ENCODE measurements at places on chromosomes 5 and 9. TPM values are rescaled to one million over a fixed set of nuclear protein-coding genes. Genes with fewer than 3 reads are reported as not detected.

DNA sequence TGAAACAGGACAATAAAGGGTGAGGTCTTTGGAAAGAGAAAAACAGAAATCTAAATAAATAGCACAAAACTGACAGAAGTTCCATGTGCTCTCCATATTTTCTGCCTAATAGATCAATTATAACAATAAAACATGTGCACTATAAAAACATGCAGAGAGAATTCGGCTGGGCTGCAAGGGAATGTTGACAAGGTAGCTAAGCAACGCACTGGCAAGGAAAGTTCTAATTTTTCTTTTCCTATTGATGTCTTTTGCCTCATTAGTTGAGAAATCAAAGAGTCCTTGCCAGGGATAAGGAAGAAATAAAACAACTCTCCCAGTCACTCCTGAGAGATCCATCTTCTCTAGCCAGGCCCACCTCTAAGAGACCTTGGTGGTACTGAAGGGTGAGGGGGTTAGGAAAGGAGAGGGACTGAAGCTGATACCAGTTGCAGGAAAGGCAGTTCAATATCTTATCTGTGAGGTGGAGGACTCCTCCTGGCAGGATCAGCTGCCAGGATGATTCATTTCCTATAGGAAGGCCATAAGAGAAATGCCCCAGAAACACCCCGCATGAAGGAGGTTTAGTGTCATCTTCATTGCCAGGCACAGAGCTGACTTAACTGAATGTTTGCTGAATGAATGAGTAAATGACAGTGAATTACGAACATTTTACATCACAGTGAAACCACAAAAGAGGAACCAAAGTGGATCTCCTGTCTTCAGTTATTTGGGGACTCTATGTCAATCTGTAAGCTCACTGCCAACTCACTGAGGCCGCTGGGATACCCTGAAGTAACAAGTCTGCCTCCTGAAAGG, 63.7 kb upstream of the IFNK start:
- no peak for DNase-seq

DNA sequence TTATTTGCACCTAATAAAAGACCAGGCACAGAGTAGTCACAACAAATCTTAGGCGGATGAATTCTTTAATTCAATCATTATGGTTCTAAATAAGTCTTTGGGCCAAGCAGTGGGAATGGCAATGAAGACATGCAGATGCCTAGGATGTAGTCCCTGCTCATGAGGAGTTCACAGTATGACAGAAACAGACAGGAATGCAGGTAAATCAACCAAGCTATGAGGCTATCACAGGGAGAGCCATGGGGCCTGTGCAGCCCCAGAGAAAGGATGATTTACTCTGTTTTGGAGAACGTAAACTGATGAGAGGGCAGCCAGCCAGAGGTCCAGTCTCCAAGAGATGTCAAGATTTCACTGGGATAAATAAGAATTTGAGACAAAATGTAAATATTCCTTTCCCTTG, 129.4 kb downstream of the TRIM32 start:
- DNase-seq = no peak

DNA sequence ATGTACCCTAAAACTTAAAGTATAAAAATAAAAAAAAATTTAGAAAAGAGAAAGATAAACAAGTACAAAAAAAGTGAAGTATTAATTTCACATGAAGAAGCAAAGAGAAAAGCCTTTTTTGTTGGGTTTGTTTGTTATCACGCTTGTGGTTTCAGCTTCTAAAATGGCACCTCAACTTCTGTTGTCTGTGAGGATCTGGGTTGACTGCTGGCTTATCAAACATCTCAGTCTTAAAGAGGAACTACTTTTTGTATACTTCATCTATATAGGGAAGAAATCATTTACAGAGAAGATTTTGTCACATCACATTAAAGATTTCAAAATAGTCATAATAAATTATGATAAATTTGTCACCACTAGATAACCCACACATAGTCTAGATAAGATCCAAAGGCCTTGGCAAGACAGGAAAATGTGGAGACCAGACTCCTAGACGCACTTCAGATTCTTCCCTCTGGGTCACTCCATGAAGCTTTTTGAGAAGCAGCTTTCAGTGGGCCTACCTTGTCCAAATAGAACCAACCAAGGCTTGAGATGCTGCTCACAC, 8.8 kb upstream of the ADGRV1 start:
- DNase-seq = no peak

GRCh38 chr9:107020040-107020530, 157.1 kb downstream of the ZNF462 start:
- peak; percentile 69 for DNase-seq

DNA sequence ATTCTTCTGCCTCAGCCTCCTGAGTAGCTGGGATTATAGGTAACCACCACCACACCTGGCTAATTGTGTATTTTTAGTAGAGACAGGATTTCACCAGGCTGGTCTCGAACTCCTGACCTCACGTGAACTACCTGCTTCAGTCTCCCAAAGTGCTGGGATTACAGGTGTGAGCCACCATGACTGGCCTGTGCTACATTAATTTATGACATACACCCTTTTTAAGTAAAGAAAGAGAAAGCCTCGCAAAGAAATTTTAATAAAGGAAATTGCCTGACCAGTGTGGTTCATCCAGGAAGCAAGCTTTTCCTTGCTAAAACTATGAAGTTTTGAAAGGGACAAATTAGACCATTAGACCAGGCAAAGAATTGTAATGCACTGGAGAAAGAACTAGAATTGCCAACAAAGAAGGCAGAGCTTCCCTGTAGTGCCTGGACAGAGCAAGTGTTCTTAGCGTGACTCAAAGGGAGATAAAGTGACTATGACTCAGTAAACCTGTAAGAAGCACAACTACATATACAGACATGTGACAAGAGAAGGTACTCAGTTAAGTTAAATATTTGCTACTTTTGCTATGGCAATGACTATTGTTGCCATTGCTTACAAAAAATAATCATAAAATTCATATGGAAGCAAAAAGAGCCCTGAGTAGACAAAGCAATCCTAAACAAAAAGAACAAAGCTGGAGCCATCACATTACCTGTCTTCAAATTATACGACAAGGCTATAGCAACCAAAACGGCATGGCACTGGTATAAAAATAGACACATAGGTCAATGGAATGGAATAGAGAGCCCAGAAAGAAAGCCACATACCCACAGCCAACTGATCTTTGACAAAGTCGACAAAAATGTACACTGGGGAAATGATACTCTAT, 54.6 kb downstream of the FYB1 start:
- DNase-seq = no peak

GRCh38 chr5:65076251-65076869, 307.6 kb downstream of the CWC27 start:
- no peak for DNase-seq

DNA sequence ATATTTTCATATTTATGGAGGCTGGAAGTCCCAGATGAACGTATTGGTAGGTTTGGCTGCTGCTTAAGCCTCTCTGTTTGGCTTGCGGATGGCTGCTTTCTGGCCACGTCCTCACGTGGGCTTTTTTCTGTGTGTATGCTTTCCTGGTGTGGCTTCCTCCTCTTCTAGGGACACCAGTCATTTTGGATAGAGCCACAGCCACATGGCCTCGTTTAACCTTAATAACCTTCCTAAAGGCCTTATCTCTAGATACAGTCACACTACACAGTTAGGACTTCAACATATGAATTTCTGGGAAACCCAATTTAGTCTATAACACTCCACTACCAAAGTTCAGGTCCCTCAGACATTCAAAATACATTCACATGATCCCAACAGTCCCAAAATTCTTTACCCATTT, 26.9 kb downstream of the NUTM2F start:
- no peak for DNase-seq

- DNase-seq = no peak
Observed at GRCh38 chr9:129624947-129625346, 1.0 kb upstream of the NTMT1 start.

FAM221B gene
- polyA plus RNA-seq = 0.11 TPM

SETX gene
- polyA plus RNA-seq = 46.9 TPM

- DNase-seq = no peak
Observed at GRCh38 chr5:146785065-146785464, 93.5 kb downstream of the PPP2R2B start.

GRCh38 chr9:69168709-69169217, 5.3 kb upstream of the TJP2 start:
- no peak for DNase-seq

DNA sequence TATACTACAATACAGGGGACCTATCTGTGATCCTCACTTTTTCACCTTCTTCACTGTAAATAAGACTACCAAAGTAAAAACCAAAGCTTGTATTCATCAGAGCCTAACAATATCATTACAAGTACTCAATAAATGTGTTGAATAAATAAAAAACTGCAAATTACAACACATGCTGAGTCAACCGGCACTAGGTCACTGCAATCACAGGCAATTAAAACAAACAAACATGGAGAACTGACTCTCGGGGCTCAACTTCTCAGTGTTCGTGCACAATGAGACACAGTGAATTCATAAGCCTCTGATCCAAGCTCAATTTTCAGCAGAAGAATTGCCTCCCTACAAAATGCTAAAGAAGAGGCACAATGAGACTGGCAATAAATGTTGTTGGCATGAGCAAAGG, 69.2 kb downstream of the CDK5RAP2 start:
- no peak for DNase-seq

DNA sequence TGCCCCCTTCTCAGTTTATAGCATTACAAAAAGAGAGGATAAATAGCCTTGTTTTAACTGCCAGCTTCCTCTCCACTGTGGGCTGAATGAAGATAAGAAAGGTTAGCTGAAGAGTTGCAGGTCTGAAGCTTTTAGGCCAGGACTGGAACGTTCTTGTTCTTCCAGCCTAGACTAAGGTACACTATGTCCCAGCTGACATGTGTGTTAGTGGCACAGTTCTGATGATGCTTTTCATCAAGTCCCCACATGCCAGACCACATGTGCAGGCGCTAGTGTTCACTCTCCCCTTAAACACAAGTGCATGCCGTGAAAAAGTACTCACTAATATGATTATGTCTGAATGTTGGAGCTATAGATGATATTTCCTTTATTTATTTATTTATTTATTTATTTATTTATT, 40.7 kb downstream of the STXBP1 start:
- DNase-seq = no peak

DNA sequence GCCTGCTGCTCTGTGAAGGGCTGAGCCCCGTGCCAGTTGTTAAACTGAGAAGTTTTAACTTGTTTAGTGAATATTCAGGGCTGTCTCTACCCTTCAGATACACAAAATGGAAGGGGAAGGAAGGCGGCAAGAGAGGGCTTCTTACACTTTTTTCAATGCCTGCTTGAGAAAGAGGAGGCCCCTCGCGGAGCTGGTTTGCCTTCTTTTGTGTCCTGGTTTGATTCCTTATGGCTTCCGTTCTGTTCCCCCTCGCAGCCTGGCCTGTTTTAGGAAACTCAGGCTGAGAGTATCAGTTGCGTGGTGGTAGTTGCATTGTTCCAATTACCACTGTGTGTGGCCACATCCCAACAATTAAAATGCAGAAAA, 1.0 kb downstream of the FAM53C start:
- no peak for DNase-seq

TCERG1 gene
- 100 TPM for polyA plus RNA-seq

PBX3 gene
- 30.1 TPM for polyA plus RNA-seq

EFCAB9 gene
- not detected for polyA plus RNA-seq
